ENCODE measurements at places on chromosomes 16 and 17. TPM values are rescaled to one million over a fixed set of nuclear protein-coding genes. Genes with fewer than 3 reads are reported as not detected.

Gene SECTM1
- 15.9 TPM for total RNA-seq

GRCh38 chr16:81774348-81774747 lies 4.7 kb upstream of the PLCG2 start:
- no peak for DNase-seq

Gene DNAAF1
- not detected for total RNA-seq

DNA sequence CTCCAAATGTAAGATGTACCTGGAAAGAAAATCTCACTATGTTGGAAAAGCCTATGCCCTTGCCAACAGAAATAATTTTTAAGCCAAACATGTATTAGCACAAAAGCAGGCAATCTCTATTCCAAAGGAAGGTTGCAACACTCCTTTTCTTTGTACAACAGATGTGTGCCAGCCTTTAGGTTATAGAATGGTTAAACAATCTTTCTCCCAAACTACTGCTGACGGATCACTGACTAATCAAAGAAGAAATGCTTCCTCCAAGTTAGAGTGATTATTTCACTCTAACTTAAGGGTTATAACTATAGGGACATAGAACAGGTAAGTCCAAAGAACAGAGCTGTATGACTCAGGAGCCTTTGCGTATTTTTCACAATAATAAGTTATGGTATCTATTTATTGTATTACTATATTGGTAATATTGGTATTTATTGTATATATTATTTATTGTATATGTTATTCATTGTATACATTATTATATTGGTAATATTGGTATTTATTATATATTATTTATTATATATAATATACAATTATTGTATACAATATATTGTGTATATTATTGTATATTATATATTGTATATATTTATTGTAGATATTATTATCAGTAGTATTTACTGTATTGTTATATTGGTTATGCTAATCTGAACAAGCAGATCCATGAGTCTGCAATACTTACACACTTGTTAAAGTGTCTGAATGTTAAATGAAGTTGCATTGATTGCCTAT lies 36.7 kb upstream of the ABCA5 start:
- DNase-seq: no peak

DNA sequence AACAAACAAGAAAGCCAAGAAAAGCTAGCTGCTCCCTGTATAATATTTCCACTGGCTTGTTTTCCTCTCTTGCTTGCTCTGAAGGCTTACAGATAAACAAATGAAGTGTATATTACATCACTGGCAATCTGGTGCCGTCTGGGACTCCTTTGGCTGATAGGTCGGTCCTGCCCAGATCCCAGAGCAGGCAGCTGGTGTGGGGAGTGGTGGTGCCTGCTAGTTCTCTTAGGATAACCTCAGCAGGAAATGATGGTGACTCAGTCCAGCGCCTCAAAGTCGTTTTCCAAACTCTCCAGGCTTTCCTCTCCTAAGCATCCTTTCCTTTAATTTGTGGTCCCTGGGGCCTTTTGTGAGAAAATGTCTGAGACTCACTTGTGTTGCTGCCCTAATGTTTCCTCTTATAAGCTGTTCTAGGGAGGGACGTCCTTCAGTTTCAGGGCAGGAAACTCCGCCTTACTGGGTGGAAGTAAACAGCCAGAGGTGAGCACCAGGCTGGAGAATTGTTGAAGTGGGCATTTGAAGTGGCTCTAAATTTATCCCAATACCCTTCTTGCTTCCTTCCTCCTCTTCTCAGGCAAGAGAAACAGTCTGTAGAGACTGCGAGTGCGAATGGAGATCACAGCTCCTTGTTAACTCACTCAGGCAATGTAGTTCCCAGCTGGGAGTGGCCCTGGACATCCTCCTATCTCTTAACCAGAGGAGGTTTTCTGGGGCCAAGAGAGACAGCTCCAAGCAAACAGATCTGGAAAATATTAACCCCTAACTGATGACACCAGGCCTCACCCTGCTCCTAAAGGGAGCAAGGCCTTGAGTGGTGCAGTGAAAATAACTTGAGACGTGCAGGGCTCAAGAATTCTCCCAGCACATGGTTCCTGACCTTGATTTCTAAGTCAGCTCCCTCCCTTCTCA lies 34.9 kb downstream of the CD300LF start:
- no peak for DNase-seq
